ENCODE measurements at places on chromosomes 7 and 10.

- DNase-seq: no peak
- H3K4me1 ChIP-seq: peaks cover 13% of the 10 kb centered on the region
- H3K27me3 ChIP-seq: no peaks in the 10 kb centered on the region
- H3K4me3 ChIP-seq: no peak overlapping the region
- peaks cover 36% of the 10 kb centered on the region for H3K36me3 ChIP-seq
Measured at GRCh38 chr7:30873656-30874055, 38.0 kb upstream of the AQP1 start.

DNA sequence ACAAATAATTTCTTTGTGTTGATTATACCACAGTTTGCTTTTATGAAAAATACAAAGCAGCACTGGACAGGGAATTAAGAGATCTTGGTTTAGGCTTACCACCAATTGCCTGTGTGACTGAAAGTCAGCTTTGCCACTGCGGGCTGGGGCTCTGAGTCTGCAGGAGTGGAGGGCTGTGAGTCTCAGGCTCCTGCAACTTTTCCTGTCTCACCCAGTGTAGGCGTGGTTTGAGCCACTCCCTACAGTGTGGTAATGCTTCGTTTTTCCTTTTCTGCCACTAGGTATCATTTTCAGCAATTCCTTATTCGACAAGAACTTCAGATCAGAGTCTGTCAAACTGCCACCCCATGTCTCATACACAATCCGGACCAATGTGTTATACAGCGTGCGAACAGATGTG is 180.6 kb downstream of the ABCA13 start:
- H3K4me1 ChIP-seq: no peaks in the 10 kb centered on the region
- no peaks in the 10 kb centered on the region for H3K36me3 ChIP-seq
- H3K27ac ChIP-seq: no peak overlapping the region
- no peak overlapping the region for H3K4me3 ChIP-seq
- H3K27me3 ChIP-seq: no peaks in the 10 kb centered on the region

DNA sequence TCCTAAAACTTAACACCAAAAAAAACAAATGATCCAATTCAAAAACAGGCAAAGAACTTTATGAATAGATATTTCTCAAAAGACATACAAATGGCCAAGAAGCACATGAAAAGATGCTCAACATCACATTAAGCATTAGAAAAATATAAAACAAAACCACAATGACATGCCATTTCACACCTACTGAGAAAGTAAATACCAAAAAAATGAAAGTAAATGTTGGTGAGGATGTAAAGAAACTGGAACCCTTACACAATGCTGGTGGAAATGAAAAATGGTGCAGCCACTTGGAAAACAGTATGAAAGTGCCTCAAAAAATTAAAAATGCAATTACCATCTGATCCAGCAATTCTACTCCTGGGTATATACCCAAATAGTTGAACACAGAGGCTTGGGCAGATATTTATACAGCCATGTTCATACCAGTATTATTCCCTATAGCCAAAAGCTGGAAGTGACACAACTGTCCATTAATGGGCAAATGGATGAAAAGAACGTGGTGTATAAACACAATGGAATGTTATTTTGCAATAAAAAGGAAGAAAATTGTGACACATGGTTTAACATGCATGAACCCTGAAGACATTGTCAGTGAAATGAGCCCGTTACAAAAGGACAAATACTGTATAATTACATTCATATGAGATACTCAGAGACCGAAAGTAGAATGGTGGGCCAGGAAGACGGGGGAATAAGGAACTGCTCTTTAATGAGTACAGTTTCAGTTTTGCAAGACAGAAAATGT is 89.0 kb downstream of the JMJD1C start:
- no peaks in the 10 kb centered on the region for H3K36me3 ChIP-seq
- H3K27ac ChIP-seq: no peak overlapping the region
- no peak for DNase-seq
- peaks cover 5% of the 10 kb centered on the region for H3K4me1 ChIP-seq
- peak overlapping the region; percentile 18 for H3K4me3 ChIP-seq

DNA sequence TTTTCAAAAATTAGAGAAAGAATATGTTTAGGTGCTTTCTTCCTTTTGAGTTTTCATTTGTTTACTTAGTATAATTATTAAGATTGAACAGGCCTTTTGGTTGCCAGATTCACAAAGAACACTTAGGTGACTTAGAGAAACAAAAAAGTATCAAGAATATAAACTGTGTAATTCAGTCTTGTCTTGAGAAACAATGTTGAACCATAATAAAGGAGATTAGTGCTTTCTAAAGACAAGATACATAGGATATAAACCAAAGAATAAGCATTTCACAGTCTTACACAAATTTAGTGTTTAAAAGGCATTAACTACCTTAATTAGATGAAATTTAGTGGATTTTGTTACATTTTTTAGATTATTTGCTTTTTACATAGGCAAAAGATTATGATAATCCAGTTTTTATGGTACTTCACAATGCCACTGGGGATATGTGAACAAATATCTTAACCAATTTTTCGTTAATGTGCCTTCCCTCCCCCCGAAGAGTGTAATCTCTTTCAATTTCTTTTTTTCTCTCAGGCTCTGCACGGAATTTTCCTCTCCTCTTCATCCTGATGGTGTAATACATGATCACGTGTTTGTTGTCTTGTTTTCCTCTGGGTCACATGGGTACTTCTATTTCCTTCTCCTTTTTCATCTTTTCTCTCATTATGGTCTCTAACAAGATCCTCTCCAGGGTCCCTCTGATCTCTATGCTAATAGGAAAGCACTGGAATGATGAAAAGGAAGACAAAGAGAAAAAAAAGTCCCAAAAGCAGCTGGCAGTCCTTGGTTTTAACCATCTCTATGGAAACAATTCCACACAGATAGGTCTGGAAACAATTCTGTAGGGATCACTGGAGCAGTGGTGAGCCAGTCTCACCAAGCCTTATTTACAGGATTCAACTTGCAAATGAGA is 3.7 kb upstream of the HNRNPH3 start:
- H3K36me3 ChIP-seq: no peaks in the 10 kb centered on the region
- H3K27ac ChIP-seq: peak overlapping the region; percentile 37
- no peak for DNase-seq
- H3K4me1 ChIP-seq: no peaks in the 10 kb centered on the region
- no peaks in the 10 kb centered on the region for H3K27me3 ChIP-seq
- peak overlapping the region; percentile 48 for H3K4me3 ChIP-seq

DNA sequence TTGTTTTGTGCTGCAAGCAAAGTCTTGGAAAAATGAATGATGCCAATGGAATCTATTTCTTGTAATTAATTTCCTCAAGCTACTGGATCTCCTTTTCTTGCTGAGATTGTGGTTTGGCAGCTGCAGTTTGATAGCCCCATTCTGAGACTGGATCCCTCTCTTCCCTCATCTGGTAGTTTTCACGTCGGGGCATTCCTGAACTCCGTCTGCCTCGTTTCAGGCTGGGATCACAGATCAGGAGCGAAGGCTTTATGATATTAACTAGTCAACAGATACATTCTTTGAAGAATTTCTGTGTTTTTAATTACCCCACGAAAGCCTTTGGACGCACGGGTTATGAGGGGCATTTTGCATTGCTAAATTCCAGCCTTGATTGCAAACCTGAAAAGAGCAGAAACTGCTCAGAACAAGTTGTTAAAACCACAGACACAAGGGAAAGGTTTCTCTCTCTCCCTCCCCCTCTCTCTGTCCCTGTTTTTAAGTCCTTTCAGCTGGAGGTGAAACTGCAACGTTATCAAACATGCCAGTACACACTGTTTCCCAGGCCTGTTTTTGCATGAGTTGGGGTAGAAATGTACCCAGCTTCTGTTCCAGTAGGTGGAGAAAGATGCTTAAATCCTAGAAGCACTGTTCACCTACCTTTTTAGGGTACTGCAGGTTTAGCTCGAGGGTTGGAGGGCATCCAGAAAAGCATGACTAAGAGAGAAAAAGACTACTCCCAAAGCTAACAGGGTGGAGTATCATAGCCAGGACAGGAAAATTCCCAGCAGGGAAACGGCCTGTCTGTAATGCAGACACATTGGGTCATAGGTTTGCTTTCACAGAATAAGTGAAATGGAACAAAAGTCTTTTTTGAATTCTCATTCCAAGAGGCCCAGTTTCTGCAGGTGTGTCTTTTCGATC is 124.3 kb downstream of the CUX1 start:
- peaks cover 25% of the 10 kb centered on the region for H3K4me1 ChIP-seq
- peak; percentile 39 for DNase-seq
- H3K36me3 ChIP-seq: no peaks in the 10 kb centered on the region
- no peaks in the 10 kb centered on the region for H3K27me3 ChIP-seq

GRCh38 chr7:7972128-7972527 is 3.5 kb downstream of the GLCCI1 start:
- peaks cover 16% of the 10 kb centered on the region for H3K4me1 ChIP-seq
- H3K27ac ChIP-seq: no peak overlapping the region
- H3K4me3 ChIP-seq: peak overlapping the region; percentile 78
- no peak for DNase-seq

DNA sequence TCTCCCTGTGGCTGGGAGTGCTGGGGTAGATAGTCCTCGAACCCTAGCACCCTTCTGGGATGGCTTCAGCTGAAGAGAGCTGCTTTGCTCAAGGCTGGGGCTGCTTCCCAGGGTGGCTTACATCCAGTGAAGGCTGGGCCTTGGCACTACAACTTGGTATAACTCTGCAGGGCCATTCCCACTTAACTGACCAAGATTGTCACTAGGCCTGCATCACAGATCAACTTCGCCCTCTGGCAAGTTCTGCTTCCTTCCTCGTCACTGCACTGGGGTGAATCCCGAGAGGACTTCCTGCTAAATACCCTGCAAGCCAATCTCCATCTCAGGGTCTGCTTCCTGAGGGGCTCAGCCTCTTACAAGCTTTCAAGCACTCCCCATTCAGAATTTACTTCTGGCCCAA is 195.2 kb downstream of the DOCK4 start:
- H3K27me3 ChIP-seq: no peaks in the 10 kb centered on the region
- H3K4me1 ChIP-seq: peaks cover 7% of the 10 kb centered on the region
- no peaks in the 10 kb centered on the region for H3K36me3 ChIP-seq

Measured in thoracic aorta (tissue), 2 donors.